ENCODE measurements at places on chromosomes 3 and 15. TPM values are rescaled to one million over a fixed set of nuclear protein-coding genes. Genes with fewer than 3 reads are reported as not detected.
A peak's percentile ranks its signal among the peaks of the same experiment; 100 is the strongest.

- no peak for DNase-seq
Measured at GRCh38 chr3:126415661-126416591, 21.2 kb downstream of the CFAP100 start.

DNA sequence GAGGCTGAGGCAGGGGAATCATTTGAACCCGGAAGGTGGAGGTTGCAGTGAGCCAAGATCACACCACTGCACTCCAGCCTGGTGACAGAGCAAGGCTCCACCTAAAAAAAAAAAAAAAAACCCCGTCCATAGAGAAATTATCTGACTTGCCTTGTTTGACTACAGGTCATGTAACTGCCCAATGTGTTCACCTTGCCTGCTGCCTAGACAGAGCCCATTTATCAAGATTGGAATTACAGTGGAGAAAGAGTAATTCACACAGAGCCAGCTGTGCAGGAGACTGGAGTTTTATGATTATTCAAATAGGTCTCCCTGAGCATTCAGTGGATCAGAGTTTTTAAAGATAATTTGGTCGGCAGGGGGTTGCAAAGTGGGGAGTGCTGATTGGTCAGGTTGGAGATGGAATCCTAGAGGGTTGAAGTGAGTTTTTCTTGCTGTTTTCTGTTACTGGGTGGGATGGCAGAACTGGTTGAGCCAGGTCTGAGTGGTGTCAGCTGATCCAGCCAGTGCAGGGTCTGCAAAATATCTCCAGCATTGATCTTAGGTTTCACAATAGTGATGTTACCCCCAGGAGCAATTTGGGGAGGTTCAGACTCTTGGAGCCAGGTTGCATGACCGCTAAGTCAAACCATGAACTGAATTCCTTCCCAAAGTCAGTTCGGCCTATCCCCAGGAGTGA, 40.8 kb upstream of the ACP3 start:
- no peak for DNase-seq

GRCh38 chr15:41806291-41807181, 21.4 kb upstream of the JMJD7 start:
- no peak for DNase-seq

- DNase-seq = no peak
Measured at GRCh38 chr15:70569091-70569713, 194.2 kb downstream of the UACA start.

Gene UBA7
- total RNA-seq = 6.0 TPM

Gene GOLGA6L7
- total RNA-seq = not detected

DNA sequence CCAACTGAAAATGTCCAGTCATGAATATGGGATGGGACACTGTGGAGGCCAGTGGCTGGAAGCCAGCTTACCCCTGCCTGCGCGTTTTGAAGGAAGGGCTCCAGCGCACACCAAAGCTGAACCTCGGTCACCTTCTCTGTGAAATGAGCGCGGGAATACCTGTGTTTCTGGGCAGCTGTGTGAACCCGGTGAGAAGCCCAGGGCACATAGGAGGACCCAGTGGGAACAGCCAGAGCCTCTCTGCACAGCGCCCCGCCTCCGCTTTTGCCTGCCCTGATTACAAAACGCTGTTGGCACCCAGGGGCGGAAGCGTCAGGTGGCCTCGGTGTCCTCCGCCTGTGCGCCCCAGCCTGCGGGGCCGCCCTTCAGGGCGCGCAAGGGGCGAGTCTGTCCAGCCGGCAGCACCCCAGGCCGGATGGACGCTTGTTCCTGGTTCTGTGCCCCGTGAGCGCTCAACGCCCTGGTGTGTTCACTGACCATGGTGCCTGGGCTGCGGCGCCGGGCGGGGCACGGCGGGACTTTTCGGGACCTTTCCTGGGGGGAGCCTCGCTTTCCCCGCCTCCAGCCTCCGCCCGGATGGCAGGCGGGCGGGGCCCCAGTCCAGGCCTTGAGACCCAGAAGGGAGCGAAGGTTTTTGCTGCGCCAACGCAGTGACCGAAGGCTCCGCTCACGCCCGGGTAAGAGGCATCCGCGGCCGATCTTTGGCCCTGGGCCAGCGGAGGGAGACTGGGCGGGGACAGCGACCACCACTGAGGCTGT, at the start of gene SQOR:
Gene SQOR (plus strand): TSS at position 598 of the 759 bp plus-strand sequence. CDS start 23,895 bp downstream, outside the sequence.
- peak; percentile 38 for DNase-seq

Gene SH2D7
- total RNA-seq = not detected

Gene ZNF385D
- total RNA-seq = 2.1 TPM

GRCh38 chr3:115284980-115285379, 137.9 kb upstream of the ZBTB20 start:
- DNase-seq = no peak

DNA sequence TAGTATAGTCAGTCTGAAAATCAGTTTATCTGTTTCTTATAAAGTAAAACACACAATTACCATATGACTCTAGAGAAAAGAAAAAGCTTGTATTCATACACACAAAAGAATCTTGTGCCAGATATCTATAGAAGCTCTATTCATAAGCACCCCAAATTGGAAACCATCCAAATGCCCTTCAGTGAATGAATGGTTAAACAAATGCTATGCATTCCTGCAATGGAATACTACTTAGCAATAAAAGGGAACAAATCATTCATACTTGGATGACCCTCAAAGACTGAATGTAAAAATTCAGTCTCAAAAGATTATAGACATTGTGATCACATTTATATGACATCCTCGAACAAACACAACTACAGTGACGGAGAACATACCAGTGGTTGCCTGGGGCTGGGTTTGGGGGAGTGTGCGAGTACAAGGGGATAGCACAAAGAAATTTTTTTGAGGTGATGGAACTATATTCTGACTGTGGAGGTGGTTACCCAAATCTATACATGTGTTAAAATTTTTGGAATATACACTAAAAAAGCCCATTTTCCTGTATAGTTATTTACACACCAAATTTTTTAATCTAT, 680.6 kb downstream of the NTRK3 start:
- no peak for DNase-seq

Gene TRPM1
- total RNA-seq = not detected

Gene CAMK2N2
- 5.6 TPM for total RNA-seq

Gene CHDH
- 3.0 TPM for total RNA-seq

DNA sequence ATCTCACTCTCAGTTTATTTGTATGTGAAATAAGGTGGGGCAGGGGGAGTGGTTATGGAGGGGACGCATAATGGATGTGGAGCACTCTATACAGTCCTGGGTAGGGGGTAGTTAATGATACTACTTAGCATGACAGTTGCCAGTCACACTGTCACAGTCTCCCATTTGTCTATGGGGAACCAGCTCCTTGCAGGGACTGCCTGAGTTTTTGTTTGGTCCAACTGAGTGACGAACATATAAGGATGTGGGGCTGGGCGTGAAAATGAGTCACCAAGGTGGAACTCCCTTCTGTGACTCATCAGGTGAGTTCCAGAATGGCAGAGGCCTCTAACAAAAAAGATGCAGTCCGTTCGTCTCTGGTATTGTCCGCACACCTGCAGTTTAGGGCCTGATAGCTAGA, 235.3 kb upstream of the ST8SIA2 start:
- no peak for DNase-seq

- no peak for DNase-seq
Measured at GRCh38 chr3:177056927-177057326, 140.4 kb downstream of the TBL1XR1 start.

- DNase-seq = no peak
Measured at GRCh38 chr15:78623786-78624497, 3.1 kb upstream of the CHRNA3 start.

- no peak for DNase-seq
Measured at GRCh38 chr3:26997226-26997625, 372.0 kb downstream of the NEK10 start.

- DNase-seq = no peak
Measured at GRCh38 chr3:170695486-170696064, 109.7 kb upstream of the SLC7A14 start.

Gene EPHA3
- 22.1 TPM for total RNA-seq

DNA sequence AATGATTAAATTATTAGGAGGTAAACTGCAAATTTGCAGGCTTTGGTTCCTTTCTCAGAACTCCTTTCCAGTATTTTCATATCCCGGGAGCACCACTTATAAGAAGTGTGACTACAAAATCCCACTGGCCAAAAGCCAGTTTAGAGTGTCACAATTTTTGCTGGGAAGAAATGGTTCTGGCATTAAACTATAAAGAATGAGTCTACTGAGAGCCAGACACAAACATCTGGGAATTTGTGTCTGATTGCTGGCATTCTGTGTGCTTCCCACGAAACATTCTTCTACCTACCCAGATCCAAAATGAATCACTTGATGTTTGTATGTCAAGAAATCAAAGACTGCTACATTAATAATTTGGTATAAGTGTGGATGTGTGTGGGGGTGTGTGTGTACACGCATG, 82.8 kb downstream of the DUT start:
- no peak for DNase-seq

GRCh38 chr3:4231041-4231440, 72.1 kb upstream of the SETMAR start:
- DNase-seq = no peak

DNA sequence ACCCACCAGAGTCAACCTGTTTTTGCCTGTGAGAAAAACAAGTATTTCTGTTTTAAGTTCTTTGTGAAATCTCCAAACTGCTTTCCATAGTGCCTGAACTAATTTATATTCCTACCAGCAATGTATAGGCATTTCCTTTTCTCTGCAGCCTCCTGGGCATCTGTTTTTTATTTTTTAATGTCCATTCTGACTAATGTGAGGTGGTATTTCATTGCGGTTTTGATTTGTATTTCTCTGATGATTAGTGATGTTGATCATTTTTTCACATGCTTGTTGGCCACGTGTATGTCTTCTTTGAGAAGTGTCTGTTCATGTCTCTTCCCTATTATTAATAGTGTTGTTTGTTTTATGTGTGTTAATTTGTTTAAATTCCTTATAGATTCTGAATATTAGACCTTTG, 820.5 kb downstream of the MCTP2 start:
- DNase-seq = no peak

DNA sequence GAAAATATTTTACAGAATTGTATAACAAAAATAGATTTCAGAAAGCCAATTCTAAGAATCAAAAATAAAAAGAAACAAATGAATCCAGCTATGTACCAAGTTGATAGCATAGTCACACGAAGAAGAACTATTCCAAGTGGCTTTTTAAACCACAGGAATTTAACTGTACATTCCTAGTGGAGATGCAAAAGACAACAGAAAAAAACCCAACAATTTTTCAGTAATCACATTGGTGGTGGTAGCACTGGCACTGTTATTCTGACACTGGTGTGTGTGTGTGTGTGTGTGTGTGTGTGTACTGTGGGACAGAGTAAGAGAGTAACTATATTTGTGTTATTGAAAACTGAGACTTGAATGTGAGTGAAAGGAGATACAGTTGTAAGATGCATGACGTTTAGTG, 9.1 kb downstream of the BFSP2 start:
- DNase-seq = no peak

DNA sequence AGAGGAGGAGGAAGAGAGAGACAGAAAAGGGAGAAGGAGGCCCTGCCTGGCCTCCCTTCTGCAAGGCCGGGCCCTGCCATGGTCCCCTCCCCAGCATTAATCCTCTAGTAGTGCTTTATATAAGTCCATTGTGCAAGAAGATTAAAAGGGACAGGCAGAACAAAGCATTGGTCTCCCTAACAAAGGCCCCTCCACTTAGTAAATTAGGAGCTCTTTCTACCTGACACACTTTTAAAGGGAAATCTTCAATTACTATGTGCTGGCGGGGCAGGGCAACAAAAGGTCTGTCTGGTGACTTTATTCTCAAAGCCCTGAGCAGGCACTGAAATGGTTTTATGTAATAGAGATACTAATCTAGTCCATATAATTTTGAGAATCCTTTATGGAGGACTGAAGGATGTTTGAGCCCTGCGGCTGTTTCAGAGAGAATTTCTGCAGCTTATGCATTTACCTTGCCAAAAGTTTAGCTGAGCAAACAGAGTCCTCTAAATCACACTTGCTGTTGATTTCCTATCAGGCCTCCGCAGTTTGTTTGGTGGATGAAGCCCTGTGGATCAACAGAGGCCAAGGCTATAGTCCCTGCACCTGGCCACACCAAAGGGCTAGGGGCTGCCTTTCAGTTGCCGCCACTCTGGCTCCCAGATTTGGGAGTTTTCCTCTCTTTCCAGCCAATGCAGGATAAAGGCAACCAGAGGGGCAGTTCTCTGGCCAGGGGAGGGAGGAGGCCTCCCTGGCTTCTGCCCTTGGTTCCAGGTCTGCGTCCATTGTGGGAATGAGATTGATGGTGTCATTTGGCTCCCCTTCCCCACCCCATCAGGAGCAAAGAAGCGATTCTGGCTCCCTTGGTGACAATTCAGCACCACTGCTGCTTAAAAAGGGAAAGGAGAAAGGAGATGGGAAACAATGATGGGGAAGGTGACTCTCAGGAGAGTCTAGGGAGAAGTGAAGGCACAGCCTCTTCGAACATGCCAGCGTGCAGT, 148.0 kb downstream of the MEGF11 start:
- no peak for DNase-seq

DNA sequence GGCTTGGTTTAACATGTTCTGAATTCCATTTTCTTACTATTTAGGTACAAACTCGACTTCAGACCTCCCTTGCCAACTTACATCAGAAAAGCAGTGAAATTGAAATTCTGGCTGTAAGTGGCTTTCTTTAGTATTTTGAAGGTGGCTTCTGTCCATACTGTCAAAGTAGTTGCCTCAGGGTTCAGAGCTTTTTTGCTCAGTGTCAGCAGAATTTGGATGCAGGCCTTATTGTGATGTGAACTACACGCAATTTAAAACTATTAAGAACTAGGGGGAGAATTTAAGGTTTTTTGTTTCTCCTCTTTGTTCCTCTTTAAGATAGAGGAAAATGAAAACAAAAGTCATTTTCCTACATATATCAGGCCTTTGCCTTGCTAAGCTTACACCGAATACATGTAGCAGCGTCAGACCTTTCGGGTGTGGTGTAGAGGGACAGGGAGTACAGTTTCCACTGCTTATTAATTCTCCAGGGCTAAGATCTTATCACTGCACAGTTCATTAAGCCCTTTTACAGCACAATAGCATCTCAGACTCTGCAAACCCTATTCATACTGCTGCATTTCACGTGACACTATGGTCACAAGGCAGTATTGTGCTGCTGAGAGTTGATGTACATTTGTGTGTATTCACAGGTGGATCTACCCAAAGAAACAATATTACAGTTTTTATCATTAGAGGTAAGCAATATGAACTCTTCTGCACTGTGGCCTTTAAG, 6.7 kb downstream of the SRP14 start:
- DNase-seq = no peak

Gene CCNB2
- total RNA-seq = 99.2 TPM

Gene SMCO1
- not detected for total RNA-seq

Gene PIERCE2
- 2.0 TPM for total RNA-seq

GRCh38 chr15:56813995-56814394, 80.7 kb upstream of the ZNF280D start:
- DNase-seq = no peak

Gene SEMA3F
- 5.8 TPM for total RNA-seq

GRCh38 chr3:150107429-150108175, 136.9 kb upstream of the PFN2 start:
- no peak for DNase-seq

Gene LSAMP
- total RNA-seq = 36.6 TPM

Measured in neural crest cell (in vitro differentiated cells).